ENCODE measurements at places on chromosomes 5 and 9.

DNA sequence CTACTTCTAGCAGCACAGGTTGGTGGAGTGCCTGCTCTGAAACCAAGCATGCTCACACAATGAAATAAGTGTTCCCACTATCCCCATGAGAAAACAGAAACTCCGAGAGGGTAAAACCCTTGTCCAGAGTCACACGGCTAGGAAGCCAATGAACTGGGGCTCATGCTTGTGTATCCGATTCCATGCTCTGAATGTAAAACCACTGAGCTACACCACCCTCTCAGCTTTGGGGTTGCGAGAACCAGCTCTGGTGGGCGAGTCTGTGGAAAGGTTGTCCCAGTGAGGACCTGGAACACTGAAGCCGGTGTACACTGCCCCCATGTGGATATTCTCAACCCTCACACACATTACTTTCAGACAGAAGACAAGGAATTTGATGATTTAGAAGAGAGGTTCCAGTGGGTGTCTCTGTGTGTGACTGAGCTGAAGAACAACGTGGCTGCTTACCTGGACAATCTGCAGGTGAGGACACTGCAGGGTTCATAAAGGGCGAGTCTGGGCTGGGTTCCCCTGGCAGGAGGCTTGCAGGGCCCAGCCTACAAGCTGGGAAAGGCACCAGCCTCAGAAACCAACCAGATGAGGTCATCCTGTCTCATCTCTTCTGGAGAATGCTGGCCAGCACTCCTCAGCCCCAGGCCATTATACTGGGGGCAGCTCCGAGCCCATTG is 37.4 kb downstream of the ARHGEF37 start:
- DNase-seq, result no peak

DNA sequence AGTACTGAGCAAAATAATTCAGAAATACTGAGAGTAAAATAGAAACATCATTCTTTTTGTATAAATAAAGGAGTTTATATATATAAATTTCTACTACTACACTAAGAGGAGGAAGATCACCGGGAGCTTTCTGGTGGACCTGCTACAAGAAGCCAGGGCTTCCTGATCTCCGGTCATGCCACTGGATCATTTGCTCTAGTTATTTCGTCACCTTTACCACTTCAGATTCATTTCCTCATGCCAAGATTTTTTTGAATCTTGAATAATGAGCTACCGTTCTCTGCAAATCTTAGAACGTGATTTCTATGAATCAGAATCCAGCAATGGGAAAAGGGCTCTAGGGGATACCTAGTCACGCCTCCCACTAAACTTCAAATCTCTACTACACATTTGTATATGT is 51.9 kb upstream of the TBC1D9B start:
- DNase-seq, result no peak

DNA sequence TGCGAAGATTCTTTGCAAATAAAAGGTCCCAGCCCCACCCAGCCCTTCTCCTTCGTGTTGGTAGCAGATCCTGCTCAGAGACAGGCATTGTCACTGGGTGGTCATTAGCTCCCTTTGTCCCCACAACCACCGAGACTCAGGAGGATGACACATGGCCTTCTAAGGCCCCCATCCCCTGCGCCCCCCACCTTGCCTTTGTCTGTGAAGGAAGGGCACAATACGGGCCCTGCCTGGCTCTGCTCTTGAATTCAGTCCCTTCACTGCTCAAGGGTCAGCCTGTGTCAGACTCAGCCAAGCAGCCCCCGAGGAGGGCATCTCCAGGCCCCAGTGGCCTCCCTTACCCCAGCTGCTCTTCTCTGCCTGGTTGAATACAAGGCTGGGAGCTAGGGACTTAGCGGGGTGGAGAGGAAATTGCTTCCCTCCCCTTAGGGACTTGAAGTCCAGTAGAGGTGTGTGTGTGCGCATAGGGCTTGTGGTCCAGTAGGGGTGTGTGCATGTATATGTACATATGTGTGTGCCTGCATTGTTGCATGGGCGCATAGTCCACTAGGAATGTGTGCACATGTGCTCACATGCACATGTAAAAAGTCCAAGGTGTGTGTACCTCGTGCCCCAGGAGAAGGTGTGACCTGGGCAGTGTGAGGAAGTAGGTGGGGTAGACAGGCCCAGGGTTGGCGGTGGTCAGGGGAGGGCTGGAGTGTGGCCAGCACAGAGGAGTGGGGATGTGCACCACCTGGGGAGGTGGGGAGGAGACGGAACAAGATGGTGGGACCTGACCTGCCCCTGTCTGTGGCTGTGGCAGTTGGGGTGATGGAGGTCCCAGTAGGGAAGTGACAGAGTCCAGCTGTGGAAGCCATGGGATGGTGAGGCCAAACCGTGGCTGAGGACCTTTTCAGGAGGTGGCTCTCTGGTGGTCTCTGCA is 59.1 kb downstream of the PHF2 start:
- no peak for DNase-seq

DNA sequence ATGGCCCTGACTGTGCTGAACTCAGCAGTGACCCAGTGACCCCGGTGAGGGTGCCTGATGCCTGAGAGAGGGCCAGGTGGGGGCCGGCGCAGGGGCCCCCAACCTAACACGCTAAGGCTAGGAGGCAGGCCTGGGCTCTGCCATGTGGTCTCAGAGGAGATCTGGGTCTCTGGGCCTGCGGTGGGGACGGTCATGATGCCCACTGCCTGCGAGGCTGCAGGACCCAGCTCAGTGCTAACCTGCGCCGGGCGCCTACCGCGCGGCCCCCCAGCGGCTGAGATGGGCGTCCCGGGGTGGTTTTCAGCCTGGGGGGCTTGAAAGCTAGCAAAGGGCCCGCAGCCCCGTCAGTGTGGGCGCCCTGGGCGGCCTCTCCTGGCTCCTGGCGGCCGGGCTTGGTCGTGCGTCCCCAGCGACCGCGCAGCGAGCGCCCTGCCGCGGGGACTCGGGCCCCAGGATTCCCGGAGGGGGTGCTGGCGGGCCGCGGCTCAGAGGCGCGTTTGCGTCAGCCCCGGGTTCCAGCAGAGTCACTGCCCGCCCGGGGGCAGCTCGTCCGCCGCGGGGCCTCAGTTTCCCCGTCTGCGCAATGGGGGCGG is 2.5 kb downstream of the EGFL7 start:
- no peak for DNase-seq

DNA sequence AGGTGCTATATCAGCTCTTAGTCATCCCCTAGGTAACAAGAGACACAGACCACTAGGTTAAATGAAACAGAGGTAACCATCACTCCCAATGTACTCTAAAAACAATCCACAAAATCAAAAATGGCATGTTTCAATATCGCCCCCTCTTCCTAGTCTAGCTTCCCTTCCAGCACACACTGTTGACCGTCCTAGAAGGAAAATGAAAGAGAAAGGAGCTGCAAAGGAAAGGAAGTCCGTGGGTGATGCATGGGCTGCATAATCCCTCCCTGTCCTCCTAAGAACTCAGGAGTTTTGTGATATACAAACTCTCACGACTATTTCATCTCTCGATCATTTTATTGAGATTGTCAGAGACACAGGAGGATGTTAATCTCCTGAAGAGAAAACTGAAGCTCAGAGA is 101.6 kb downstream of the RFK start:
- DNase-seq, result no peak
